NCI-H1436 (cell line): ENCODE measurements at places on chromosomes 7 and 10.

DNA sequence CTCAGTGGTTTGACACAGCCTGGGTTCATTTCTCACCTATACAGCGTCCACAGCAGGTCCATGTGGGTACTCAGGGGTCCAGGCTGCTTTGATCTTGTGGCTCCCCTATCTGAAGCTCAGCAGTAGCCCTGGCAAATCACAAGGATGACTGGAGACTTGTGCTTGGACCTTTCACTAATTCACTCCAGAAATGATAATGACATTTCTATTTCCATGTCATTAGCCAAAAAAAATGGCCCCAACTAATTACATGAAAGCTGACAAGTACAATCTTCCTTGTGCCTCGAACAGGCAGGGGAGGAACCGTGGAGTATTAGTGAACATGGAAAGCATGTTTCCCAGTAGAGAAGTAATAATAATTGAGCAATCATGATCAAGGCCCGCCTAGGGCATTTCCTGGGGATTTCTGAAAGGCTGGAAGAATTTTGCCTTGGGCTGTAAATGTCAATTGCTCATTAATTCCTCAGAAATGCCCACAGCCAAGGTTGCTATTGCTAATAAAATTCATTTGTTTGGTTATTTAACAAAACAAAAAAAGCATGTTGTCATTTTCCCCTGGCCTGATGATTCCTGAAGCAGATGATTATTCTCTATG is 586.1 kb downstream of the SDK1 start:
- DNase-seq = no peak

GRCh38 chr7:132934017-132934416 is 147.9 kb downstream of the CHCHD3 start:
- DNase-seq = no peak

- DNase-seq = no peak
These were observed 25.2 kb upstream of the ING3 start for GRCh38 chr7:120925392-120925791.

DNA sequence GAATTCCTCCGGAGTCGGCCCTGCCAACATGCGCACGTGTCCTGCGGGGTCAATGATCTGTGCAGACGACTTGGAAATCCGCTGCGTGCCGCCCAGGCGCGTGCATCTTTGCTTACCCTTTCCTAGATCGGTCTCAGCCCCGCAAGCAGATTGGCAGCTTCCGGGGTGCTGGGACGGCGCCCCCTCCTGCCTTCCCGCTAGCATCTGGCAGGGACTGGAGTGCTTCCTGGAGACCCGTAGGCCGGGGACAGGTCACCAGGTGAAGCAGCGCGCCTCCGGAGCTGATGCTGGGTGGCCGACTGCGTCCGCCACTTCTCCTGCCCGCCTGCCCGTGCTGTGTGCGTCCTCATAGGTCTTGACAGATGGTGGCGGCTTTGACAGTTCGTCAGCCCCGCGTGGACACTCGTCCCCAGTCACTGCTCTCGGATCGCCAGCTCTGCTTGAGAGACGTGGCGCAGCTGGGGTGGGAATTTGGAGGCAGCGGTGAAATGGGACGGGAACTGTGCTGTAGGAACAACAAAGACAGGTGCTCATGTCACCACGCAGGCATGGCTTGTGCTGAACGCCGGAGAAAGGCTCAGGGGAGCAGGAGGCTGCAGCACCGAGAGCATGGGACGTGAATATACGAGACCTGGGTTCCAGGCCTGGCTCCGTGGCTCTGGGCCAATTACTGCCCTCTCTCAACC is 21.9 kb upstream of the KCNK18 start:
- DNase-seq = no peak

- no peak for DNase-seq
These were observed 22.5 kb downstream of the PRTFDC1 start for GRCh38 chr10:24929904-24930303.

GRCh38 chr7:139726485-139726869 is 51.3 kb downstream of the HIPK2 start:
- no peak for DNase-seq

- no peak for DNase-seq
These were observed 270.0 kb upstream of the PPP2R2D start for GRCh38 chr10:131630772-131631258.

DNA sequence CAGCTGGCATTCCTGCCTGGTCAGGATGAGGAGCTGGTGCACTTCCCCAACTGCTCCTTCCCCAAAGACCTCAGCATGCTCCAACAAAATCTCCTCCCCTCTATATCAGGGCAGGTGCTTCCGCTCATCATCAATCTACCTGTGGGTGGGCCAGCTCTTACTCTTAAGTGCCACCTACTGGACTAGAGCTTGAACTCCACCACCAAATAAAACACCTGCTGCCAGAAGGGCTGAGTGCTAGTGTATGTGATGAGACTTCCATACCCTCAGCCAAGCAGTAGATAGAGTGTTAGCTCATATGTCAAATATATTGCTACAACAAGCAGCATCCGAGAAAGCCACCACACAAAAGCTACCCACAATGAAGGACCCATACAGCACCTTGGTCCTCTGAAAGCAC is 264.3 kb downstream of the RNLS start:
- no peak for DNase-seq

- DNase-seq = no peak
These were observed 63.5 kb upstream of the ZRANB1 start for GRCh38 chr10:124878457-124878739.

GRCh38 chr7:115410434-115410820 is 488.5 kb downstream of the MDFIC start:
- no peak for DNase-seq

DNA sequence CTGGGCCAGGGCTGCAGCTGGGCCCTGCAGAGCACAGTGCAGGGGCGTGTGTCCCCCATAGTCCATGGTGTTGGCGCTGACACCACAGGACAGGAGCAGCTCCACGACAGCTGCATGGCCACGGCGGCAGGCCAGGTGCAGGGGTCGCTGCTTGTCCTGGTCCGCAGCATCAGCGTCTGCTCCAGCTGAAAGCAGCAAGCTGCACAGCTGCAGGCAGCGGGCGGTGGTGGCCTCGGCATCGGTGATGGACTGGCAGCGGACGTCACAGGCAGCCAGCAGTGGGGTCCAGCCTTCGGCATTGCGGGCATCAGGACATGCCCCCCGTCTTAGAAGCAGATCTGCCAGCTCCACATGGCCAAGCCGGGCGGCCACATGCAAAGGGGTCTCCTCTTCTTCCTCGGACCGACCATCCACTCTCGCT is 6.0 kb downstream of the ASB10 start:
- DNase-seq = no peak

DNA sequence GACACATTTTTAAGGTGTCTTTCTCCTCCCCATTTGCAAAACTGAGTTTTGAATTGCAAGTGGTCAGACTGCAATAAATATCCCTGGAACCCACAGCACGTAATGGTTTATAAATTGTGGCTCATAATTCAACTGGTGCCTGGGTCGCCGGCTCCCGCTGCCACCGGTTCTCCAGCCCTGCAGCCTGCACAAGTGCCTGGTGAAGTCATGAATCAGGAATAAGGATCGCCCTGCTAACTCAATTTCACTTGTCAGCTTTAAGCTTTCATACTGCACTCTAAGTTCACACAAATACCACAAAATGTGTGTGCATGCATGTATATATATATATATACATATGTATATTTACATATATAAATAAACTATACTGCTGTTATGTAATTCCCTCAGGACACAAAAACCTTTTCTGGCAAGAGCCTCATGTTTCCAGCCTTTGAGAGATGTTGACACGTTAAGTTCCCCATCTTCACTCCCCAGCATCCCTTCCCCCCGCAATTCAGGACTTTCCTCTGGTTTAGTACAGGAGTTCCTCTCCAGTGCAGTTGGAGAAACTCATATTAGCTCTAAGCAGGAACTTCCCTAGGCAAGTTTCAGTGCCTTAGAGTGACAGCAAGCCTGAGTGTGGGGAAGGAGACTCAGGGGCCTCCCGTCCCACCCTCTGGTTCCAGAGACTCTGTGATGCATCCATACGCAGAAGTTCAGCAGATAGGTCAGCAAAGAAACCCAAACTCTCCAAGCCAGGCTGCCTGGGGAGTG is 129.2 kb upstream of the UNC5B start:
- DNase-seq = no peak

DNA sequence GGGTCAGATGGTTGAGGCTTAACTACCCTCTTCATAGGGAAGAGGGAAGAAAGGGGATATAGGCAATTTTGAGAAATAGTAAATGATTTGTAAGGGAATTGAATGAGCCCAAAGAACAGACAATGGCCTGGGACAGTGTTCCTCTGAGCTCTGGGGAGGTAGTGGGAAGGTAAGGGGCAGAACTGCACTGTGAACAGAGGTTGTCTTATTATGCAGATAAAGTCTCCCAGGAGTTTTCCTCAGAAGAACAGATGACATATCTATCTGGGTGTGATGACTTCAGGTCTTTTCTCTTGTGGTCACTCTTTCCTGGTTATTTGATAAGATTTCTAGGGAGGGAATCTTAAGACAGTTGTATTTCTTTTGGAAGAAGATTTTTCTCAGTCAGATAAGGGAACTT is 296.1 kb downstream of the ZEB1 start:
- no peak for DNase-seq

GRCh38 chr7:103765901-103766300 is 223.6 kb downstream of the RELN start:
- no peak for DNase-seq

- DNase-seq = no peak
These were observed 161.8 kb downstream of the NRF1 start for GRCh38 chr7:129773328-129773731.

DNA sequence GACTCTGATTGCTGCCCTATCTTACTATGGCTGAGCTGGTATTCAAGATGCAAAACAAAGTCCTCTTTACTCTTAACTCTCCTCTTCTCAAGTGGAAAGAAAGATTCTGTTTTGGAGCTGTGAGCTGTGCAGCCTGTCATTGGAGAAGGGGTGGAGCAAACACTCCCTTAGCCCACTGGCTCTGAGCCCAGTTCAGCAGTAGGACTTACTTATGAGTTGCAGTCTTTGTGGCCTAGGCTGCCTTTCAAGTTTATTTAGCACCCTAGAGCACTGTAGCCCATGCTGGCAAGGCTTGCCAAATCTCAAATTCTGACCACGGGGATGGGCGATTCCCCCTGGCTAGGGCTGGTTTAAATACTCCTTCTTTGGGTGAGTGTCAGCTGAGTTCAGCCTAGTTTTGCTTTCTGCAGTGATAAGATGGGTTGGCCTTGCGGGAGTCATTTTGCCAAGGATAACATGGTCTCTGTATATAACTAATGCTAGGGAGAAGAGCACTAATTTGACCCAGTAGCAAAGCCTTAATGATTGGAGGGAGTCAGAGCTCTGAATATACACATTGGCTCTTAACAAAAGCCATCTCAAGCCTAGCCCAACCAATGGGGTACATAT is 110.2 kb downstream of the MYO3A start:
- DNase-seq = no peak

DNA sequence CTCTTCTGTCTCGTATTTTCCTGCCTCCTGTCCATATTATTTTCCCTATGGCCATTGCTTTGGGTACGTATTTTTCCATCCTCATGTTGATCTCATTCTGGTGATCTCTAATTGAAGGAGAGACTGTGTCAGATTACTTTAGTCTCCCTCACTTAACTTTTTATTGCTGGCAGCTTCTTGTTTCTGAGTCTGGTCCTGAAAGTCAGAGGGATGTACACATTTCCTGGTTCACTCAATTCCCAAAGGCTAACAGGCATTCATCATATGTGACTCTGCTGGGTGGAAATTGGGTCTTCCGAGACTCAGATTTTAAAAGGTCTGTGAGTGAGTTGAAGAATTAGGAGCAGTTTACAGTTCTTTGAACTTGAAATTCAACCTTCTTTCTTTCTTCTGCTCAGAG is 10.9 kb downstream of the UMAD1 start:
- DNase-seq = no peak

DNA sequence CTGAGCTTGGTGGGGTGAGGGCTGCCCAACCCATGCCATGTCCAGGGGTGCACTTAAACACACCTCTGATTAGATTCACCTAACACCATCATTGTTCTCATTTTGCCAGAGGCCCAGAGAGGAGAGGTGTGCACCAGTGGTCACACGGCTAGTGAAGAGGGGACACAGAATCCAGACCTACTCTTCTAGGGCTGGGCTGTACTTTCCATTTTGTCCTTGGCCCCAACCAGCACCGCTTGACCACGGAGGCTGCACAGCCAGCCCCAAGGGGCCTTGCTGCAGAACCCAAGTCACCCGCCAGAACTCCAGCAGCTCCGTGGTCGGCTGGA is 246 bp upstream of the WDFY4 start:
- no peak for DNase-seq

DNA sequence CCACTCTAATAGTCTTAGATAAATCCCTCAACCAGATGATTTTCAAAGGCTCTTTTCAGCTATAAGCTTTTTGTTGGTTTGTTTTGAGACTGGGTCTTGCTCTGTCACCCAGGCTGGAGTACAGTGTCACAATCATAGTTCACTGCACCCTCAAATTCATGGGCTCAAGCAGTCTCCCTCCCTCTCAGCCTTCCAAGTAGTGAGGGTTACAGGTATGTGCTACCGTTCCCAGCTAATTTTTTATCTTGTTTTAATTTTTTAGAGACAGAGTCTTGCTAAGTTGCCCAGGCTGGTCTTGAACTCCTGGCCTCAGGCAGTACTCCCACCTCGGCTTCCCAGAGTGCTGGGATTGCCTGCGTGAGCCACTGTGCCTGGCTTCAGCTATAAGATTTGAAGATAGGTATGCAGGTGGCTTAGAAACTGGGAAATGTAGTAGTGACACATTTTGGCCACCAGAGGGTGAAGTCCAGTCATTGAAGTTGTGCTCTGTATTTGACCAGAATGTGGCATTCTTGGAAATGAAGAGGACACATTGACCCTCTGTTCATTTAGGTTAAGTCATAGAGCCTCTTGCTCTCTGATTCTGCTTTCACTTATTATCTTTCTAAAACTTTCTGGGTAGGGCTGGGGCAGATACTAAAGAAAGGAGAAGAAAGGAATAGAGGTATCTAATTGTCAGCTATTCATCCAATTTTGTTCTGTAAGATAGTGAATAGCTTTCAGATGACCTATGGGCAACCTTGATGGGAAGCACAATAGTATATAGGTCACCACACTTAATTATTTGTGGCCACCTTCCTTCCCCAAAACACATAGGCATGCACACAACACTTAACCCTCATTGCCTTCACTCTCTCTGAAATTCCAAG is 36.0 kb downstream of the R3HCC1L start:
- DNase-seq = peak; percentile 23

- no peak for DNase-seq
These were observed 79.3 kb downstream of the REEP3 start for GRCh38 chr10:63600540-63600939.

DNA sequence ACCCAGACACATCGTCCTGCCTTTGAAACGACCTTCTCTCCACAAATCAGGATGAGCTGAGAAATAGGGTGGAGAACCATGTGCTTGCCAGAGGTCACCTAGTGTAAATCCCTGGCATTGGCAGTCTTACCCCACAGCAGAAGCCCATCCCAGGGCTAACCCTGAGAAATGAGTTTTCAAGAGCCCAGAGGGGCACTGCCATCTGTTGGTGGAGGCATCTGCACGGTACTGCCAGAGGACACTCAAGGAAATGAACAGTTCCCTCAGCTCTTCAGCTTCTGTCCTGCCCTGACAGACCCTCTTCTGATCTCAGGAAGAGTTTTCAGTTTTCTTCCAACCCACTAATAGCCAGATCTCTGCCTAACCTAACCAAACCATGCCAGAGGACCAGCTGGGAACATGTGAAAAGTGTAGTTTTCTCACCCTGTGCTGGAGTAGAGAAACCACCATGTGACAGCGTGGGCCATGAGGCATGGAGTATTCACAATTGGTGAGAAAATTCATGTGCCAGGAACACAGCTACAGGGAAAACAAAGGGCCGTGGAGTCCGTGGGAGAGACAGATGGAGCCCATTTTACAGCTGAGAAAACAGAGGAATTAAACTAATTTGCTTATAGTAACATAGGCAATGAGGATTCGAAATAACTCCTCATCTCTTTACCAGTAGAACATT is 37.7 kb upstream of the ITPRID1 start:
- no peak for DNase-seq
